Activated CD4-positive, alpha-beta T cell treated with anti-CD3 and anti-CD28 coated beads, Interleukin-2, amount 10 ng/mL, durations not matched to agents 7 days and 5 days (primary cell): ENCODE measurements at places on chromosomes 7 and 10.

DNA sequence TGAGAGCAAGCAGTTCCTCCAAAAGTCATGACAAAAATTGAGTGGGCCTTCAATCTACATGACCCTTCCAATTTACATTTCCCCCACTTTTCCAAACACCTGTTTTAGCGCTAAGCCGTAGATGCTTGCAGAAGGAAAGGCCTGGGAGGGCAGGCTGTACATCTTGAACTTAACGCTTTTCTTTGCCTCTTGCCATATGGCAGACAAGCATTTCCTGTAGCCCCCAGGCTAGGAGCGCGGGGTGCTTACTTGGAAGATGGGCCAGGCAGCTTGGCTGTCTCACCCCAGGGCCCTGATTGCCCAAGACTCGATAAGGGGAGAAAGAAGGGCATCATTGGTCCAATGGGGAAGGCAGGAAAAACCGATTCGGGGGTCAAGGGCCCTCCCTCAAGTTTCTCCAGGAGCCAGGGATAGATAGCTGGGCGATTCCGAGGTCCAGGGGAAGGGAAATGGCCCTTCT lies 1.8 kb downstream of the HOXA10 start:
- H3K4me3 ChIP-seq = peak overlapping the region; percentile 37
- peaks cover 68% of the 10 kb centered on the region for H3K27me3 ChIP-seq
- H3K4me1 ChIP-seq = peaks cover 8% of the 10 kb centered on the region
- peak overlapping the region; percentile 51 for H3K27ac ChIP-seq
- no peak for DNase-seq
- peaks cover 8% of the 10 kb centered on the region for H3K36me3 ChIP-seq

GRCh38 chr10:119383174-119383856 lies 159.2 kb downstream of the RGS10 start:
- H3K27me3 ChIP-seq = no peaks in the 10 kb centered on the region
- no peak overlapping the region for H3K4me3 ChIP-seq
- H3K36me3 ChIP-seq = peaks cover 47% of the 10 kb centered on the region

GRCh38 chr10:58027426-58027825 lies 240.3 kb downstream of the IPMK start:
- H3K4me3 ChIP-seq = no peak overlapping the region
- DNase-seq = no peak
- H3K27ac ChIP-seq = no peak overlapping the region
- no peaks in the 10 kb centered on the region for H3K4me1 ChIP-seq
- H3K27me3 ChIP-seq = no peaks in the 10 kb centered on the region
- no peaks in the 10 kb centered on the region for H3K36me3 ChIP-seq

- no peaks in the 10 kb centered on the region for H3K36me3 ChIP-seq
- H3K27ac ChIP-seq = no peak overlapping the region
- no peak for DNase-seq
Observed at GRCh38 chr10:131024259-131025131, 287.0 kb downstream of the TCERG1L start.

GRCh38 chr10:12564173-12564572 lies 214.8 kb downstream of the CAMK1D start:
- H3K4me3 ChIP-seq = no peak overlapping the region
- no peak for DNase-seq
- peaks cover 9% of the 10 kb centered on the region for H3K4me1 ChIP-seq
- H3K27ac ChIP-seq = no peak overlapping the region
- H3K36me3 ChIP-seq = no peaks in the 10 kb centered on the region

DNA sequence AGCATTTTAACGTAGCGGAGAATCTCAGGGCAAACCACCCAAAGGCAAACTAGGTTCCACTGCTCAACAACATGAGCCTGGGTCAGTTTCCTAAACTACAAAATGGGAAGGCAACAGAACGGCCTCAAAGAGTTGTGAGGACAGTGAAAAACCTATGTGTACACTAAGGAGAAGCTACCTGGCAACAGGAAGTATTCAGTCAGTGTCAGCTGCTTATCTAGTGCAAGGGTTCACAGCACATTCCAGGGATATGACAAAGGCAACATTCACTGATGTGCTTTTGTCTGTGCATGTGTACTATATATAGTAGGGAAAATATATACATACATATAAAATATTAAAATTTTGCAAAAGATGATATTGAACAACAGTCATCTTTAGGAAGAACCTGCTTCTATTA lies 17.2 kb downstream of the NUDCD3 start:
- no peak overlapping the region for H3K4me3 ChIP-seq
- no peaks in the 10 kb centered on the region for H3K27me3 ChIP-seq
- H3K4me1 ChIP-seq = peaks cover 35% of the 10 kb centered on the region

GRCh38 chr10:70198696-70199466 lies 28.6 kb upstream of the SAR1A start:
- peaks cover 38% of the 10 kb centered on the region for H3K36me3 ChIP-seq
- H3K4me1 ChIP-seq = peaks cover 43% of the 10 kb centered on the region
- no peaks in the 10 kb centered on the region for H3K27me3 ChIP-seq
- H3K4me3 ChIP-seq = no peak overlapping the region
- DNase-seq = peak; percentile 14
- peak overlapping the region; percentile 54 for H3K27ac ChIP-seq

GRCh38 chr10:102641402-102641801 lies 2.9 kb upstream of the TRIM8 start:
- peak overlapping the region; percentile 86 for H3K4me3 ChIP-seq
- peaks cover 12% of the 10 kb centered on the region for H3K36me3 ChIP-seq
- peak overlapping the region; percentile 87 for H3K27ac ChIP-seq
- H3K4me1 ChIP-seq = peaks cover 21% of the 10 kb centered on the region
- no peak for DNase-seq

- peaks cover 41% of the 10 kb centered on the region for H3K27me3 ChIP-seq
- H3K4me1 ChIP-seq = no peaks in the 10 kb centered on the region
- no peak overlapping the region for H3K27ac ChIP-seq
- no peaks in the 10 kb centered on the region for H3K36me3 ChIP-seq
- H3K4me3 ChIP-seq = no peak overlapping the region
- DNase-seq = no peak
Observed at GRCh38 chr10:99648717-99649116, 10.6 kb upstream of the ENTPD7 start.
